ENCODE measurements at places on chromosomes 1 and 21.

GRCh38 chr1:226903819-226904716 lies 33.7 kb downstream of the PSEN2 start:
- peak; percentile 45 for DNase-seq

DNA sequence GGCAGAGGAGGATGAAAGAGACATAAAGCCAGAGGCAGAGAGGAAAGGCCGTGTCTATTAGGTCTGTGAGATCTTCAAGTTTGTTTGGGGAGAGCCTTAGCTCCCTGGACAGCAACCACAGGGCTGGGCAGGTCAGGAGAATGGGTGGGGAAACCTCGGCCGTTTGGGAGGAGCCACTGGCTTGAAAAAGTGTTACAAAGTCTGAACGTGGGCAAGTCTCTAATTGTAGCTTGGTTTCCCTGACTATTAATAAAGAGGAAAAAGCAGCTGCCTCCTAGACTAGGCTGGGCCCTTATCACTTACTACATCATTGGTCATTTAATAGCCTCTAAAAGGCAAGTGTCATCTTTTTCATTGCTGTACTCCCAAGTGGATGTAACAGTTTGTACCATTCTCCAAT lies at the start of gene CCDC17:
Gene CCDC17 (minus strand): TSS at position 83 of the 400 bp plus-strand sequence. CDS start 145 bp downstream, outside the sequence.
- DNase-seq, result no peak

DNA sequence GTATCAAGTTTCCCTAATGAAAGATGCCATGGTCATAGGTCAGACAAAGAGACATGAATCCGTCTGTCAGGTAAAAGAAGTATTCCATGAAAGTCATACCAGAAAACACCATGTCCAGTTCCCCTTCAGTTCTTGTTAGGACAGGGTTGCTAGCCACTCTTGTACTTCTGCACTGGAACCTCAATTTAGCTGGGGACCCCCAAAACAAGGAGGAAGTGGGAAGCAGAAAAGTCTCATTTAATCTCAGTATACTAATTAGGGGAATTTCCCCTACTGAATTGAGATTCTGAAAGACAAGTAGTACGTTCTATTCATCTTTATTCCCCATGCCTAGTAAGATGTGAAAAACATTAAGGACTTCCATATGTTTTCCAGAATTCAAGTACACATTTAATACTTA lies 1289.9 kb upstream of the B3GALT2 start:
- no peak for DNase-seq

- DNase-seq, result peak; percentile 65
Measured at GRCh38 chr1:59041646-59042277, 255.1 kb upstream of the FGGY start.

- DNase-seq, result no peak
Measured at GRCh38 chr1:22625262-22625925, 11.0 kb upstream of the C1QA start.

GRCh38 chr1:58293388-58293787 lies 253.1 kb downstream of the OMA1 start:
- no peak for DNase-seq

DNA sequence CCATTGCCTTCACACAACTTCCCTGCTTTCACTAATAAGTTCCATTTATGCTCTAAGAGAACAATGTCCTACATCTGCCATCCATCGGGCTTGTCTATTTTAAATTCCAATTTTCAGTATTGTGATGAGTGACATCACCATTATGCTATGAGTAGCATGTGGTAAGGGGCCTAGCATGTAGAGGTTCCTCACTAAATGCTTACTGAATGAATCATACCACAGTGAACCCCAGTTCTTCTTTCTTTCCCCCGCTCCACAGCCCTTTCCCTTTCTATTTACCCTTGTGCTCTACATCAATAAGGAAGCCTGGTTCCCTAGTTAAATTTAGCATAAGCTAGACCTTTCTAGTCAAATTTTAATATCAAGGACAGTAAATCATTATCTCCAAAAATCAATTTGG lies 195.0 kb upstream of the RGS18 start:
- DNase-seq, result peak; percentile 4

GRCh38 chr1:116820369-116820768 lies 66.1 kb downstream of the CD2 start:
- peak; percentile 98 for DNase-seq

DNA sequence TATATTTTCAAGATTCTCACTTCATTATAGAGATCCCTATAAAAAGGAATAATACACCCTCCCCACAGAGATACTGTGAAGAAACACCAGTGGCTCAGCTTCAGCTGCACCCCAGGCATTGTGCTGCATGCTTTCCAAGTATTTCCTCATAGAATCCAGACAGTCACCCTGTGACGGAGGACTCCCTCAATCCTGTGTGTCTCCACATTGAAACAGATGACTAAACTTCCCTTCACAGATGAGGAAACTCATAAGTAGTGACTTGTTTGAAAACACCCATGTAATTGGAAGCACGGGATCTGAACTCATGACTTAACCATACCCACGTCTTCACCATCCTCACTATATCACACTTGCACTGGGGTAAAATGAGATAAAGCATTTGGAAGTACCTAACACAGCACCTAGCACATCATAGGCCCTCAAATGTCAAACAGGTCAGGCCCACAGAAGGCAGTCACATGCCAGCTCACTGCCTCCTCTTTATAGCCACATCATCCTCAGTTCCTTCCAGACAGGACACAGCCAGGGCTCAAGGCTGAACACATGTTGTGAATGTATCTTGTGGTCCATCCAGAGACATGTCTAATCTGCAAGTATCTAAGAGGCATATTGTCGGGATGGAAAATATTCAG lies 55.2 kb downstream of the GPR161 start:
- DNase-seq, result peak; percentile 82

DNA sequence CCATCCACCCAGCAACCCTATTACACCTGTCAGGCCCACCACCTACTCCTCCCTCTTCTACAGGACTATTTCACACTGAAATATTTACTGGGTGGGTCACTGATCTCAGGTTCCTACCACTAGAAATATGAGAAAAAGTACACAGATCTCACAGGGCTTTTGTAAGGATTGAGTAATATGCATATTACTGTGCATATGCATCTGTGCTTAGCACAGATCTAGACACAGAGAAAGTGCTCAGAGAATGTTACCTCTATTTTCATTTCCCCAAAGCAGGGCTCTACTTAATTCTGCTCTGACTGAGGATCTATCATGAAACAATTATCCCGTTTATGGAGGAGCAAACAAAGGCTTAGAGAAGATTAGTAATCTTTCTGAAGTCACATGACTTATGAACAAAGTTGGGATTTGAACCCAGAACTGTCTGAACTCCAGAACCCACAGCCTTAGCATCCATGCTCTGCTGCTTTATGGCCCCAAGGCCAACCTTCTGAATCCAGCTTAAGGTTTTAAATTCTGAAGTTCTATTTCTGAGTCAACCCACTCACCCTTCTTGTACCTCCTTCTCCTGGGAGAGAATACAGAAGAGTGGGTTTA lies 11.8 kb downstream of the TSSK3 start:
- no peak for DNase-seq

- no peak for DNase-seq
Measured at GRCh38 chr1:87781554-87781953, 452.9 kb downstream of the LMO4 start.

GRCh38 chr1:231313661-231314060 lies 24.0 kb downstream of the EXOC8 start:
- DNase-seq, result no peak

DNA sequence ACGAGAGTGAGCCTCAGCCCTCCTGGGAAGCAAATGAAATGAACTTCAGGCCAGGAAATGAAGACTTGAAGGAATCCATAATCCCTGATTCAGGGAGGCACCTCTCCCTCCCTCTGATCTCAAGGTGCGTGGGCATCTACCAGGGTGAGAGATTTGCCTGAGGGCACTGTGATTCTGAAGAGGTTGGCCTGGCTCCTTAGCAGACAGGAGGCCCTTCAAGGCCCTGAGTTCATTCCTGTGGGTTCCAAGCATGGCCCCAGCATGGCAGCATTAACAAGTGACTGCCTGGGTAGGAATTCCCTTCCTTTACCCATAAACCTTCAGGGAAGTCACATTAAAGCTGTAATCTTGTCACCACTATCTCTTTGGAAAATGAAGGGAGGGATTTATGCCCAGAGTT lies 29.8 kb upstream of the IFNGR2 start:
- DNase-seq, result no peak

DNA sequence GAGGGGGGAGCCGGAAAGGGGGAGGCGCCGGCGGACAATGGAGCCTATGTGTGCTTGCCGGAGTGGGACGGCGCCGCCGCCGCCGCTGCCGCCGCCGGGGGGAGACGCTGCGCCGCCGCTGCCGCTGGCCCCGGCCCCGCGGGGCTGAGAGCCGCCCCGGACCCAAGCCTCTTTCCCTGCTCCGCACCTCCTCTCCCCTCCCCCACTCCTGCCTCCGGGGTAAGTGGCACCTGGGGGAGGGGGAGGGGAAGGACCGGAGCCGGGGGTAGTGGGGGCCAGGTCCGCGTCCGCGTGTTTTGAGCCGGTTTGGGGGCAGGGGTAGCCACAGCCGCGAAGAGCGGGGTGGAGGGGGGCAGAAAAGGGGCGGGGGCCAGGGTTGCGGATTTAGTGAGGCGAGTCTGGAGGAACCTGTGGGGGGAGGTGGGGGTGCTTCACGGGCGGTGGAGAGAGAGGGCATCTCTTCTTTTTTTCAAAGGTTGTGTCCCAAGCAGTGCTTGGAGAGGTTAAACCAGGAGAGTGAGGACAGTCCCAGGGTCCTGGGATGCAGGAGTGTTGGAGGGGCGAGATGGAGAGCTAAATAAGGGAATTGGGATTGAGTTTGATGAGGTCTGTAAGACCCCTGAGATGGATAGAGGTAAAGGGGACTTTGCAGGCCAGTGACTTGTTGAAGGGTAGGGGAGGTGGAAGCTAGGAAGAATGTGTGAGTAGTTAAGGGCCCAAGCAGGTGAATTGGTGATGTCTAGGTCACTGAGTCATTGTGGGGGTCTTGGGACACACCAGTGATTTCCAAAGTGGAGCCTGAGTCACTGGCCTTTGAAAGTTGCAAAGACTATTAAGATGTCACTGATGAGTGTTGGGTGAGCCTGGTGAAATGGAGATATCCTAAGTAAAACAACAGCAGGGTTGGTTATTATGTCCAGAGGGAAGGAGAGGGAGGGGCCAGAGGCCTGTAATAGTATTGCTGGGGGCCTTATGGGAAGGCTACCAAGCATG lies 59.1 kb downstream of the BCL9 start:
- DNase-seq, result peak; percentile 21

- DNase-seq, result no peak
Measured at GRCh38 chr1:194289569-194290266, 1103.3 kb upstream of the B3GALT2 start.
